NCI-H524 (cell line): ENCODE measurements at places on chromosomes 2 and 18.

DNA sequence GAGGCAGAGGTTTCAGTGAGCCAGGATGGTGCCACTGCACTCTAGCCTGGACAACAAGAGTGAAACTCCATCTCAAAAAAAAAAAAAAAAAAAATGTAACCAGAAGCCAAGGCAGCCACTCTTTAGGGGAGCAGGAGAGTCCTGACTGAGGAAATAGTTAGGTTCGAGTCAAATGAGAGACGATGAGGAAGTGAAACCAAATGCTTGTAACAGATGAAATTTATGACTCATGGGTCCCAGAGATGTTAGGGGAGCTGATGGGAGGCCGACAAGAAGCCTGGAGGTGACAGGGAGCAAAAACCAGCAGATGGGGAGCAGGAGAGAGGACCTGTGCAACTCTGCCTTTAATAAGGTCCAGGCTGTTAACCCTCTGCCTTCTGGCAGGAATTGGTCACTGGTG lies 756.1 kb upstream of the DDX18 start:
- DNase-seq, result no peak

DNA sequence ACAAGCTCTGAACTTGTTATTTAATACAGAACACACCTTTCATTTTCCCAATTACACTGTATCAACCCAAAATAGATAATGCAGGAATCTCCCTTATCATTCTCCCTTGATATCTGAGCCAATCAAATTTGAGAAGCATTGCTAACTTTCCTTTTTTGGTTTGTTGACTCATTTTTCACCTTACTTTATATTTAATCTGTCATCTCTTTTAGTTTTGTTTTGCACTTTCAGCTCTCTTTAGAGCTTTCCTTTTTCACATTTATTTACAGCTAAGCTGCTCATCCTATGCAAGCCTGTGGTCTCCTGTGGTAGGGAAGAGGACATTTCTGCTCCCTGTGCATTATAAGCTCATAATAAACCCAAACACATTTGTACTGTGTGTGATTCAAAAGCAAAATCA lies 50.1 kb downstream of the ITGAV start:
- no peak for DNase-seq

DNA sequence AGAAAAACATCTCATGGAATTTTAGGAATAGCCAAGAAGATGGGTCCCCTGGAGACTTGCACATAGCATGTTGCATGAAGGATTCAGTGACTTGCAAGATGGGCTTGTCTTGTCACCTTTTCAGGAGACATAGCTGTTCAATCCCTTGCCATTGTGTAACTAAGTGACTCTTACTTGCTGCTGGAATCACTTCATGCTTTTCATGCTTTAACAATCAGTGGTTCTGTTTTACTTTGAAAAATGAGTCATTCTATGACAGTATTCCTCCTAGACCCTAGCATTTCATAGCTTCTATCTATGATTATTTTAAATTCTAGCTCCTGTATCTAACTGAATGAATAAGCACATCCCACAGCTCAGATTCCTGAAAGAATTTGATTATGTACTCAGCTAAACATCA lies 2.8 kb downstream of the KYNU start:
- DNase-seq, result no peak

DNA sequence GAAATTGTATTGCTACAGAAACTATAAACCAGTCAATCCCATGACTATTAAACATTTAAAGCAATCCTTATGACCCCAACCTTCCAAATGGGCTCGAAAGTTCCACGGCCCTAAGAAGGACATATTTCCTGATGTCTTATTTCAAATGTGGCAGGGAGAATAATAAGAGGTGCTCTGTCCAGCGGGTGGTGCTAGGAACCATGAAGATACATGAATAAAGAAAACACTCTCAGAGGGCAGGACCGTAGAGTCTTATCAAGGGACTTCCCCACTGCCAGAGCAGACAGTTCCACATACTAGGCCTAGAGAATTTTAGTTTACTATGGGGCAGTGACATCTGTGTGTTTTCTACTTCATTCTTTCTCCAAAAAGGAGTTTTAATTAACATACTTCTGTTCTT lies 187.1 kb upstream of the PIK3C3 start:
- DNase-seq, result no peak

DNA sequence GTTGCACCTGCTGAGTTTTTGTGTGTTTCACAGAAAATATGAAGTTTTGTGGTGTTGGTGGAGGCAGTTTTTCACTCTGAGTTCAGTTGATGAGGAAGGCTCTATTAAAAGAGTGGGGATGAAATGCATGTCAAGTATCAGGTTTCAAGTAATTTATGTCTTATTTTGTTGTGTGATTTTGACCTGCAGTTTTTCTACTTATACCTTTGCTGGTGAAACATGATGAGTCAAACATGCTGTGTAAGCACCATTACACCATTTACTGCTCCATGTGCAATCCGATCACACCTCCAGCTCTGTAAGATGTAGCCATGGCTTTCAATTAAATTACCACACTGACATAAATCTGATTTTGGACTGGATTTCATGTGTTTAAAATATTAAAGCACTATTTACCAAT lies 174.5 kb upstream of the ZEB2 start:
- peak; percentile 1 for DNase-seq

DNA sequence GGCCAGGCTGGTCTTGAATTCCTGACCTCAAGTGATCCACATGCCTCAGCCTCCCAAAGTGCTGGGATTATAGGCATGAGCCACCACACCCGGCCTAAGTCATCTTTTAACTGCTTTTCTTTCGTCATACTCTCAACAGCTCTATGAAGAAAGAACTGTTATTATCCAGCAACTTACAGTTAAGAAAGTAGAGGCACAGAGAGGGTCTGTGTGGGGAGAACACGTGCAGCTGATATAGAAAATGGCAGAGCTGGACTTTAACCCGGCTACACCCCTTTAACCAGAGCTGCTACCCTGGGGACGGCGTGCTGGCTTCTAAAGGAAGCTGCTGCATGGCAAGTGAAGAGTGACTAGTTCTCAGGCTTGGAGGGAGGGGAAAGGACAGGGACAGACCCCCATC lies 25.5 kb downstream of the IGFBP2 start:
- no peak for DNase-seq

DNA sequence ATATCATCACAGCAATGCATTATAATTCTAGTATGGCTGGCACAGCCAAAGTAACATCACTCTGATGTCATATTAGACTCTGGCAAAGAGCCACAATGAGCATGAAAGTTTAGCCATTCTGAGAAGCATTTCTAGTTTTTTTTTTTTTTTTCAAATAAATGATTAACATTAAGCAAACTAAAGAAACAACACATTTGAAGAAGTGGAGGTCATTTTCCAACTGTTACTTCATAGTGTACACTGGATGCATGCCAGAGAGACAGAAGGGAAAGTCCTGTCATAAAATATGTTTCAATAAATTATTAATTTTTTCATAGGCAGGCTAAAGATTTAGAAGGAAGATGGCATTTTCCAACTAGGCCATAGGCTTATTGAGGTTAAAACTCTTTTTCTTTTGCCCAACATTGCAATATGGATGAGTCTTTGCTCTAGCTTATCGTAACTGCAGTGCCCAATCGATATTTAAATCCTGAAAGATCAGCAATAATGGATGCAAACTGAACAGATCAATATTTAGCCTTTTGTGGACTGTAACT lies 1630.4 kb upstream of the ACVR2A start:
- no peak for DNase-seq

- no peak for DNase-seq
These were observed 70.7 kb downstream of the ATF2 start for GRCh38 chr2:175097297-175097696.

GRCh38 chr2:189109921-189110397 lies 69.6 kb downstream of the COL5A2 start:
- DNase-seq, result no peak

GRCh38 chr2:14896330-14897030 lies 264.0 kb downstream of the LRATD1 start:
- DNase-seq, result no peak

GRCh38 chr2:52936029-52936428 lies 831.6 kb upstream of the CHAC2 start:
- DNase-seq, result no peak

DNA sequence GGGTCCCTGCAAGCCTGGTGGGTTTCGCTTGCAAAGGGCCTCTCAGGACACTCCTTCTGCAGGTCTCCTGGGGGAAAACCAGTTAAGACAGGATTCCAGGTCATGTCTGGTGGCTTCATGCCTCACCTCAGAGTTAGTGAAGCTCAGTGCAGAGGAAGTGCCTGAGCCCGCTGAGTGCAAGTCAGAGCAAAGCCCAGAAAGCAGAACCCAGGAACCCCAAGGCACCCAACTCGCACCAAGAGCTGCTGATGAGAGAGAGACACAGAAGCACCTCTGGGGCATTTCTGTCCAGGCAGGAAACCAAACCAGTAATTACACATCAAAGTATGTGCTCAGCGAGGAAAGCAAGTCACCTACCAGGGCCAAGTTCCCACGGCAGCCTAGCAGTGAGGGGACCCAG lies 78.4 kb downstream of the ARHGEF4 start:
- DNase-seq, result no peak

- DNase-seq, result no peak
These were observed 41.4 kb downstream of the HS1BP3 start for GRCh38 chr2:20609349-20609994.

- no peak for DNase-seq
These were observed 356.1 kb upstream of the ZEB2 start for GRCh38 chr2:144876013-144876412.

DNA sequence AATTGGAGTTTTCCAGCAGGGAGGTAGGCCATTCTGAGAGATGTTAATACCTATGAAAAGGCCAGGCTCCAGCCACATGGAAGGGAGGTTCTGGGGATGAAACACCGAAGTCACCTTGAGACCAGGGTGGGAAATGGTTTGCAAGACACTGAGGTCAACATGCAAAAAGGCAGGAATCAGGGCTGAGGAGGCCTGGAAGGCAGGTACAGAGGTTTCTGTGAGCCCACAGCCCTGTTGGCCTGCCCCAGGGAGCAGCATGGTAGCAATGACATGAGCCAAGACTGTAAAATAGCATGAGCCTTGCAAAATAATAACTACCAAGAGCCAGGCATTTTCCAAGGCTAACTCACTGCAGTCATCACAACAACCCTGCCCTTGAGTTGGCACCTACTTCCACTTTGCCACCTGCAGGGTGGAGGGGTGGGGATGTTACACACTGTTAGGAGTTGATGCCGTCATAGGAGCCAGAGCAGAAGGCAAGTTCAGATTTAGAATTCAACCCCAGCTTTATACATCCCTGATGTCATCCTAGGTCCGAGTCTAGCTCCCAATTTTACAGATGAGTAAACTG lies 61.3 kb downstream of the ZBTB7C start:
- DNase-seq, result no peak

GRCh38 chr2:196821195-196821594 lies 12.0 kb upstream of the C2orf66 start:
- DNase-seq, result no peak

GRCh38 chr18:79570266-79571201 lies 109.1 kb upstream of the CTDP1 start:
- peak; percentile 59 for DNase-seq

DNA sequence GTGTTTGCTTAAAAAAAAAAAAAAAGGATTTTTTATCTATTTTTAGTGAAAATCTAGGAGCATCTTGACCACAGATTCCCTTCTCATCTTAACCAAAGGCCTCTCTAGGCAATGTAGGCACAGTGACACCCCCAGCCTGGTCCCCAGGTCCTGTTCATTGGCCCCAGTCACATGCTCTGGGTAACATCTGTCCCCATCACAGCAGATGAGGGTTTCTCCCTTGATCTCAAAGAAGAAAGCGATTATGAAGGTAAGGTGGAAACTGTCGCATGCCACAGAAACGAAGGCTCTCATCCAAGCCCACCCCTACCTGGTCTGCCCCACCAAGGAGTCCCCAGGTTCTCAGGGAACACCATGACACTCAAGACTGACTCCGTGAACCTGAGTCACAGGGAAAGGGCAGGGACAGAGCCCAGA lies 4.7 kb downstream of the HS6ST1 start:
- DNase-seq, result peak; percentile 44

GRCh38 chr2:26652361-26653041 lies 11.3 kb upstream of the CIB4 start:
- DNase-seq, result peak; percentile 51

GRCh38 chr2:226644399-226644865 lies 155.2 kb downstream of the IRS1 start:
- DNase-seq, result no peak

DNA sequence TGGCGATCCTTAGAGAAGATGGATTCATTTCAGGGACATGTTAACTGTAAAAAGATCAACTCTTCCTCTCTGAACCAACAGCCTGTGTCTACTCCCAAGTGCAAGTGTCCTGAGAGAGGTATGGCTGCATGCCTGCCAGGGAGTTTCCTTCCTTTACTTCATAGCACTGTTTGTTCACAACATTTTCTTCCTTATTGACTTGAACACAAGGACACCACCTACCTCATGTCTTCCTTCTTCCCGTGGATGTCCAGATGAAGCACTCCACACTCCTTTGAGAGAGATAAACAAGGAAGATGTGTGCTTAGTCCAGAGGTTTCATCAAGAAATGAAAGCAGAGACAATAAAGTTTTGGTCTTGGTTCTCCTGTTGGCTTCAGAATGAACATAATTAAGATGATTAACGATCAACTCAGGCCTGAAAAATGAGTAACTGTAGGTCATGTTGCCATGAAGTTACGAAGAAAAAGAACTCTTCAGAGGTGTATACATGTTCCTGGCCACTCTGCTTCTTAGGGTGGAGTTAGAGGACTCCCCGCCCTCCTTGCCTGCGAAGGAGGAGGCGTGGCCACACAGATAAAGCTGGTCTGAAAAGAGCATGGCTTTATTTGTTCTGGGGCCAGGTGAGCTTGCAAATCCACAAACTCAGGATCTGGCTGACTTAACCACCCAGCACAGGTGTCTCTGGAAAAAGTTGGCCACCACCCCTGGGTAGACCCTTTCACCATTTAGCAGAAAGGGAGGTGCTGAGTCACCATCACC lies 155.0 kb upstream of the KCTD1 start:
- no peak for DNase-seq

DNA sequence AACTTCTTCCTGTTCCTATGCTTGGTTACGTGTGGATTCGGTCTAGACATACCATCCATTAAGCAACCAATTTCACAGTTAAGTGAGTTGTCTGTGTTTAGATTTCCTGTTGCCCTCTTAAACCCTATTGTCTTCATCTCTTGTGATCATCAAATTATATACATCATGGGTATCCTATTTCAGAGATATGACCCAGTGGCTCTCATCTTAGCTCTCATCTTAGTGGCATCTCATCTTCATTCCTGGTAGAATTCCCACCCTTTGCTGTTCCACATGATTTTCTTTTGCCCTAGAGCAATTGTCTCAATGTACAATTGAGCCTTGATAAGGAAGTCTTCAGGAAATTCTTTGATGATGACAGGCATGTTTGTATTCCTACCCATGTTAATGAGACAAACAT lies 29.4 kb upstream of the FN1 start:
- DNase-seq, result no peak

GRCh38 chr2:173991856-173992588 lies 26.8 kb upstream of the SP3 start:
- DNase-seq, result peak; percentile 53

- DNase-seq, result peak; percentile 87
These were observed 9.9 kb downstream of the ALPK2 start for GRCh38 chr18:58618822-58619595.

DNA sequence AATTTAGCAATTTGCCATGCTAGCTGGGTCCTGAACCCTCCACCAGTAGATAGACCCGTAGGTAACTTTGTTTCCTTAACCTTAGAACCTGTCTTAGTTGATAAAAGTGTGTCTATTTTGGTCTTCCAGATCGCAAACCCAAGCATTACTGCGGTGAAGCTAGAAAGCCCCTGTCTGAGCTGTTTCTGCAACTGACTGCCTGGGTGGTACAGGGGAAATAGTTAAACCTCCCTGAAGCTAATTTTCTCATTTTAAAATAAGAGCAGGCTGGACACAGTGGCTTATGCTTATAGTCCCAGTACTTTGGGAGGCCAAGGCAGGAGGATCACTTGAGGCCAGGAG lies 101.7 kb upstream of the MSH2 start:
- DNase-seq, result no peak
